Hematopoietic multipotent progenitor cell treated with erythropoietin and hydrocortisone succinate and interleukin-3 and kit ligand, for 8 days (in vitro differentiated cells): ENCODE measurements at places on chromosomes 11 and 22.

DNA sequence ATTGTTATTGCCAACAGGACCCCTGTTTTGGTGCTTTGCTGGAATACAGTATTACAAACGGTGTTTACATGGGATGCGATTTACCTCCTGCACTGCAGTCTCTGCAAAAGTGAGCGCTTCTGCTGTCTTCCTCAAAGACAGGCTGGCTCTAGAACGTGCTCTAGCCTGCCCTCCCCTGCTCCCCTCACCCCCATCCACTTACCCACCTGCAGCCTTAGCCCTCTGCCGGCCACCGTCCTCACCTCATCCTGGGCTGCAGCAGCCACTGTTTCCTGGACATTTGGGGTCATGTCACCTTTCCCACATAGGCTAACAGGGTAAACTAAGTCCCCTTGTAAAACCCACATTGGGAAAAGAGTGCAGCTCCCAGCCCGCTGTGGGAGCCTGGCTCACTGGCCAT lies 9.6 kb upstream of the PANX2 start:
- DNase-seq, result no peak

DNA sequence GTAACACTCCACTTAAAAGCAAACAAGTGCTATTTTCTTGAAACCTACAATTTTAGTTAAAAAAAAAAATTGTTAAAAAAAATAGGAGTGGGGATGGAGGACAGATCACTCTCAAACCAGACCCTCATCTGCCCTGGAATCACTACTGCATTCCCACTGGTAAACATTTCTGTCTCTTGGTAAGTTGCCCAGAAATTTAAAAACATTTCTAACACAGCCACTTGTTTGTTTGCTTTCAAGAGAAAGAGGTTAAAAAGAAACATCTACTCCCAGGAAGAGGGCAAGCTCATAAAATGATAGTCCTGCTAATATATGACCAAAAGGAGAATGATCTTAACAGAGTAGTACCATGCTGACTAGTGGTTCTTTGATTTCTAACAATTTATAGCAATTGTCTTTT lies 83.3 kb downstream of the SGSM3 start:
- DNase-seq, result no peak

- no peak for DNase-seq
These were observed 86.7 kb downstream of the KIAA1671 start for GRCh38 chr22:25039255-25039654.

GRCh38 chr11:45593992-45594391 lies 71.4 kb downstream of the CHST1 start:
- DNase-seq, result peak; percentile 10
